ENCODE measurements at places on chromosomes 2 and 18. TPM values are rescaled to one million over a fixed set of nuclear protein-coding genes. Genes with fewer than 3 reads are reported as not detected.

Gene CFAP210
- polyA plus RNA-seq = 0.20 TPM

Gene ABCG8
- not detected for polyA plus RNA-seq

Gene ZSWIM2
- polyA plus RNA-seq = not detected

DNA sequence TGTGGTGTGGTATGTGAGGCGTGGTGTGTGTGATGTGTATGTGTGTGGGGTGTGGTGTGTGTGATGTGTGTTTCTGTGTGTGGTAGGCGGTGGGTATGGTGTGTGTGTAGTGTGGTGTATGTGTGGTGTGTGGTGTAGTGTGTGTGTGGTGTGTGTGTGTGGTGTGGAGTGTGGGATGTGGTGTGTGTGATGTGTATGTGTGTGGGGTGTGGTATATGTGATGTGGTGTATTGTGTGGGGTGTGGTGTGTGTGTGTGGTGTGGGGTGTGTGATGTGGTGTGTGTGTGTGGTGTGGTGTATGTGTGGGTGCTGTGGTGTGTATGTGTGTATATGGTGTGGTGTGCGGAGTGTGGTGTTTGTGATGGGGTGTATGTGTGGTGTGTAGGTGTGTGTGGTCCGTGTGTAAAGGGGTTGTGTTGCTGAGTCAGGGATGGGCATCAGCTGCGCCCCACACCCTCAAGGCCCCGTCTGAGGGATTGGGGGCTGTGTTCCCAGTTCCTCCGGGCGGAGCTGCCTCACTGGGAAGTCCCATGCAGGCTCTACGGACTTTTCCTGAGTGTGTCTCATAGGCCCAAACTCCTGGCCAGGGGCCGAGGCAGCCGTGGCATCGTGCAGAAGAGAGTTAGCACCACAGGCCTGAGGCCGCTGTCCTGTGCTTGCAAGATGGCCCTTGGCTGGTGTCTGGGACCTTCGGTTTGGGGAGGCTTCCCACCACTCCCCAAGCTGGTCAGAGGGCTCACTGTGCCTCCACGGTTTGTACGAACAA is 18.2 kb upstream of the ARL4C start:
- no peak for DNase-seq

- no peak for DNase-seq
Measured at GRCh38 chr2:10002681-10003080, 40.7 kb upstream of the KLF11 start.

GRCh38 chr2:58633613-58634365 is 392.7 kb upstream of the FANCL start:
- no peak for DNase-seq

Gene OTOS
- polyA plus RNA-seq = not detected

Gene PRSS56
- 1.5 TPM for polyA plus RNA-seq

- no peak for DNase-seq
Measured at GRCh38 chr2:169619946-169620345, 35.8 kb downstream of the PPIG start.

GRCh38 chr2:41414486-41415230 is 633.2 kb upstream of the PKDCC start:
- DNase-seq = no peak

Gene FHOD3
- polyA plus RNA-seq = 30.5 TPM

- DNase-seq = peak; percentile 28
Measured at GRCh38 chr2:166417669-166418068, 41.9 kb upstream of the SCN9A start.

- no peak for DNase-seq
Measured at GRCh38 chr2:136818839-136819238, 53.5 kb downstream of the THSD7B start.

DNA sequence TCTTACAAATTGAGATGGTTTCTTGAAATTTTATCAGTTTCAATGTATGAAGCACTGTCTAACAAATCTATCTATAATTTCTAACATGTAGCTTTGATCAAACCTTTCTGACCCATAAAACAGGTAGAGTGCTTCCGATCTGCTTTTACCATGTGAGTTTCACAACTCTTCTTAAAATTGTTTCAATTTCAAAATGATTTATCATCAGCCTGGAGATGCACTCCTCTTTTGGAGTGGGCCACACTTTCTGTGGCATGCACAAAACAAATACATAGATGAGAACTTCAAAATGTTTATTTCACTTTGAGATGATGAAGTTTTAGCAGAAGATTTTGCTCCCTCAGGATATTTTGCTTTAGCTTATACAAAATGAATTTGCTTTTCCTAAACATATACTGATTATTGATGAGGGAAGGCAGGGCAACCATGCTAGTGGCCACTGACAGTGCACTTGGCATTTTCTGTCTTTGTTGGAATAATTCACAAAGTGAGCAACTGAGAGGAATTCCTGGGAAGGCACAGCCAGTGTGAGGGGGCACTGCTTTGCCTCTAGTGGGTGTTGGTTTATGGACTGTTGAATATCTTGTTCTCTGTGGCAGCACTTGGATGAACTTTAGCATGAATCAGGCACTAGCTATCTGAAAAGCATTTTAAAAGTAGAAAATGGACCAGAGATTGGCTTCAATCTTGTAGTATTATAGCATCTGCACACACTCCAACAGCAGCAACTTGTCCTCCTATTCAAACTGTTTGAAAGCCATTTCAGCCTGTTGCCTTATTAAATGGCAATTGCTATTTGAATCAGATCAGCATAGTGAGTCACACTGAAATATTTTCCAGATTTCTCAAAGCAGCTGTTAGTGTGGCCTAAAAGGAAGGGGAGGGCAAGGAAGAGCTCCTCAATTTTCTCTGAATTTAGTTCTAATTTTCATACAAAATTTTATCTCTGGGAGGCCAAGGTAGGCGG is 193.2 kb downstream of the CCDC85A start:
- DNase-seq = no peak

Measured in muscle of back (tissue), 13 donors.